Placental epithelial cell (primary cell): ENCODE measurements at places on chromosomes 4 and X. TPM values are rescaled to one million over a fixed set of nuclear protein-coding genes. Genes with fewer than 3 reads are reported as not detected.

The CCSER1 gene
- 20.0 and 26.9 TPM in 2 replicates for total RNA-seq

The CENPVL2 gene
- total RNA-seq, result not detected in 2 replicates

The CSAG3 gene
- total RNA-seq, result not detected in 2 replicates

The PNMA6A gene
- under 0.01 and 0.11 TPM in 2 replicates for total RNA-seq

The RAB40A gene
- 0.65 and 2.7 TPM in 2 replicates for total RNA-seq

The MAGEA12 gene
- not detected in 2 replicates for total RNA-seq

The LUZP4 gene
- total RNA-seq, result not detected in 2 replicates

The SSX4 gene
- total RNA-seq, result not detected in 2 replicates

The F8 gene
- total RNA-seq, result 1.6 and 2.6 TPM in 2 replicates

The HS6ST2 gene
- not detected in 2 replicates for total RNA-seq

The ARHGAP6 gene
- total RNA-seq, result 0.11 and 4.7 TPM in 2 replicates

The SRPX2 gene
- total RNA-seq, result 14.1 and 21.9 TPM in 2 replicates
